ENCODE measurements at places on chromosomes 12 and 14.

DNA sequence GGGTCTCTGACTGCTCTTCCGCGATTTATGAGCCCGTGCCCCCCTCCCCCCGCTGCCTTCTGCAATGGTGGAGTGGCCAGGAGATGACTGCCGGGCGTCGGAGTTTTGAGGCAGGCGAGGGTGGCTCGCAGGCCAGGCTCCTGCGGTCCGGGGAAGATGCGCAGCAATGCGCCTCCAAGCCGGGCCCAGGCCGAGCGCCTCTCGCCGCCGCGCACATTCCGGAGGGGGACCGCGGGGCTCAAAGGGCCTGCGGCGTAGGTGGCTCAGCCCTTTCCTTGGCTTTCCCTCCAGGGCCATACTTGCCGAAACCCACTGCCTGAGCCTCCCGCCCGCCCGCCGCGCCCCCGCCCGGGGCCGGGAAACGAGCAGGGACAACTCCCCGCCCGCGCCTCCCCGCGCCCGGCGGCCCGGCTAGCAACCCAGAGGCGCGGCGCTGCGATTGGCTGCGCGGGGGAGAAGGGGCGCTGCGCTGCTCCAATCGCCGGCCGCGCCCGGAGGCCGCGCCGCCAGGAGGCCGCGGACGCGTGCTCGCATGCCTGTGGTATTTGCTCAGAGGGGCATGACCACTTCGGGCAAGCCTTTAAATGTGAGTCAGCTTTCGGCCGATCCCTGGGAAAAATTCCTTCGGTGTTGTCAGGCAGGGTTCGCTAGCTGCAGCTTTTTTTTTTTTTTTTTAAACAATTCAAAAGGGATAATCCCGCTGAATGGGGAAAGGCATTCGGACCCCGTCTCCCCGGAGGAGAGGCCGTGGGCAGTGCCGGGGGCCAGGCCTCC, 157.9 kb upstream of the PARP11 start:
- peak; percentile 72 for DNase-seq

GRCh38 chr12:71158361-71158882, 623 bp upstream of the TSPAN8 start:
- no peak for DNase-seq

GRCh38 chr14:22105006-22105623, 431.5 kb upstream of the OR4E1 start:
- no peak for DNase-seq

DNA sequence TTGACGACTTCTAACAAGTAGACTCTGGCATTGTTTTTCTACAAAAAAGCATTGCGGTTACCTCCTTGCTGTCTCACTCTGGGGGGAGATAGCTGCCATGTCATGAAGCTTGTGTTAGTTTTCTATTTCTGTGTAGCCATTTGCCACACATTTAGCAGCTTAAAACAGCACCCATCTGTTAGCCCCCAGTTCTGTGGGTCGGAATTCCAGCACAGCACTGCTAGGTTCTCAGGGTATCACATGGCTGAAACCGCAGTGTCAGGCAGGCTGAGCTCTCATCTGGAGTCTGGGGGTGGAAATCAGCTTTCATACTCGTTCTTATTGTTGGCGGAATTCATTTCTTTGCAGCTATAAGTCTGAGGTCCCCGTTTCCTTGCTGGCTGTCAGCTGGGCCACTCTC, 19.9 kb upstream of the STXBP6 start:
- DNase-seq = no peak

- no peak for DNase-seq
Measured at GRCh38 chr14:68266998-68267397, 447.4 kb downstream of the RAD51B start.

DNA sequence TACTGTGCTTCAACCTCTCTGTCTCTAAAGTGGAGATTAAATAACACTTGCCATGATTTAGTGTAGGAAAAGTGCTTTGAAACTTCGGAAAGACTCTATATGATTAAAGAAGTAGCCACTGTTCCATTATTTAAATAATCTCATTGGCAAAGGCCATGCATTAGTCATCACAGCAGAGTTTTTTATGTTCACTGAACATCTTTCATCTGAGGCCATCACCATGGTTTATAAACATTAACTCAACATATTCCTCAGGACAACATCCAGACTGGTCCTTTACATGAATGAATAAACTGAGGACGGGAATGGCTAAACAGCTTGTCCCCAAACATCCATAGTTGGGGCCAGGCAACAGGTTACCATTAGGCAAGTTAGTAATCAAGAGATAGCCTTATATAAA, 124.6 kb upstream of the FRMD6 start:
- no peak for DNase-seq

- DNase-seq = no peak
Measured at GRCh38 chr14:50947446-50947845, 3.2 kb upstream of the PYGL start.

DNA sequence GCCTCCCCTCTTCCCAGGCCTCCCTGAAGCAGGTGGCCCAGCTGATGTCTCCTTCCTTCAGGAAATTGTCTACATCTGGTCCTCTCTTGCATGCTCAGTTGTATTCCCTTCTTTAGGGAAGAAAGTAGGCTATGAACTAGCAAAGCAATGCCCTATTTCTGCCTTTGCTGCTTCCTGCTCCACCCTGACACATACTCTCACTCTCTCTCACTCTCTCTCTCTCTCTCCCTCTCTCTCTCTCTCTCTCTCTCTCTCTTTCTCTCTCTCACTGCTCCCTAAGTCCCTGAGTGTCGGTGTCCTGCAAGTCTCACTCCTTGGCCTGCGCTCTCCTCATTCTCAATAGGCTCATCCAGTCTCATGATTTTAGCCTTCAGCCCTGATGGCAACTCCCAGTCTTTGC, 19.4 kb upstream of the PARP11 start:
- no peak for DNase-seq

GRCh38 chr12:67916266-67916970, 72.8 kb upstream of the IFNG-AS1 start:
- DNase-seq = no peak

GRCh38 chr14:91375720-91376452, 41.7 kb downstream of the CCDC88C start:
- DNase-seq = no peak

DNA sequence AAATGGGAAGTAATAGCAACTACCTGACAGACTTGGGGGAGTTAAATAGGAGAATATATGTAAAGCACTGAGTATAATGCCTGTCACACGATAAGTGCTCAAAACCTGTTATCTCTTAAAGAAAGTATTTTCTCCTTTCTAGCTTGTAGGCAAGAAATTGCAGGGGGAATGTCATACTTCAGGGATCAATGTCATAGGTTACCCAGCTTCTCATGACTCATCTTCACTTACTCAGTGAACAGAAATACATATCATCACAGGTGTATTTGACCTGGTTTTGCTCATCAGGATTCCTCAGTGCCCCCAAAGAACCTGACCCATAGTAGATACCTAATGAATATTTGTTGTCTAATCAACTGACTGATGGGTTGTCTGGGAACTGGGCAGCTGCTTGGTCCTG, 285.0 kb upstream of the ATP2B1 start:
- no peak for DNase-seq

GRCh38 chr14:68663385-68664076, 129.3 kb downstream of the ZFP36L1 start:
- DNase-seq = peak; percentile 50

GRCh38 chr14:91252871-91253794, 8.6 kb upstream of the GPR68 start:
- DNase-seq = no peak

DNA sequence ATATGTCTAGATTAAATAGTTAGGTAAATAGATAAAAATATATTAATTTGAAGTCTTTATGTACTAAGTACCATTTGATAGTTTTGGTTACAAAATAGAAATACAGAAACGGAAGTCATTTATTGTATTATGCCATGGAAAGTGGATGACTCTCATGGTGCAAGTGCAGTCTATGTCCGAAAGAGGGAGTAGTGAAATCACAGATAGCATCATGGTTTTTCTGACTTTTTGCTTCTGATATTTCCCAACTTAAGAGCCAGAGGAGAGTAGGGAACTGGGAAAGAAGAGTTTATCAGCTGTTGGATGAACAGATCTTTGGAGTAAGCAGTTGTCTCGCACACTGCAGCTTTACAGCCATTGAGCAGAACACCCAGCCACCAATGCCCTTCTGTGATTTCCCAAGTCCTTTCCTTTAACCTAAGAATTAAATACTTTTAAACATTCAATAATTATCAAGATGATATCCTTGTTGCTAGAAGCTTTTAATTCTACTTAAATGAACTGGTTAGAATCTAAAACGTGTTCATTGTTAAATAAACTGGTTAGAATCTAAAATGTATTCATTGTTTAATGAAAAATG, 18.4 kb upstream of the SRGAP1 start:
- DNase-seq = no peak

DNA sequence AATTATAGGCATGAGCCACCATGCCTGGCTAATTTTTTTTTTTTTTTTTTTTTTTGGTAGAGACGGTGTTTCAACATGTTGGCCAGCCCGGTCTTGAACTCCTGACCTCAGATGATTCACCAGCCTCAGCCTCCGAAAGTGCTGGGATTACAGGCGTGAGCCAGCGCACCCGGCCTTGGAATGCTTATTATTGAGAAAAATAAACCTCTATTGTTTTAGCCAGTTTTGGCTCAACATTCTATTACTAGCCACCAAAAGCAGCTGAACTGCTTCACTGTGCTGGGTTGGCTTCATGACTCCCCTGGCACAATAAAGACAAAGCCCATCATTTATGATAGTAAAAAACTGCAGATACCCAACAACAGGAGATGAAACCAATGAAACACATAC, 93.5 kb upstream of the CEP83 start:
- DNase-seq = no peak

GRCh38 chr12:111330800-111331752, 37.8 kb downstream of the PHETA1 start:
- no peak for DNase-seq

- no peak for DNase-seq
Measured at GRCh38 chr12:131574395-131574771, 136.5 kb upstream of the SFSWAP start.

DNA sequence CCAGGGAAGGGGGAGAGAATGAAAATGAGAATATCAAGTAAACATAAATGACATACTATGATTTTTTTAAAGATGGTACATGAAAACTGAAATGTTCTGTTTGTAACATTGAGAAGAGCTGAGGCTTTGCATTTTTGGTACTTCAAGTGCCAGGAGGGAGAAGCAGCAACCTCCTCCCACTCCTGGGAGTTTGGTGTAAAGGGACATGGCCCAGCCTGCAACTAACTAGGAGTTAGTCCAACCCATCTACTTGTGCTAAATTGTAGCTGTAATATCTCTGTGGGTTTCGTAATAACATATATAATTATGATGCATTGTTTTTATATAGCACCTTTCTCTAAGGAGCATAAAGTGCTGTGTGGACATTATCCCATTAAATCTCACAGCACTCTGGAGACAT, 517.5 kb downstream of the NELL2 start:
- no peak for DNase-seq

- no peak for DNase-seq
Measured at GRCh38 chr12:3123729-3124128, 46.5 kb downstream of the TSPAN9 start.

- no peak for DNase-seq
Measured at GRCh38 chr14:103140316-103141109, 17.3 kb downstream of the TNFAIP2 start.

DNA sequence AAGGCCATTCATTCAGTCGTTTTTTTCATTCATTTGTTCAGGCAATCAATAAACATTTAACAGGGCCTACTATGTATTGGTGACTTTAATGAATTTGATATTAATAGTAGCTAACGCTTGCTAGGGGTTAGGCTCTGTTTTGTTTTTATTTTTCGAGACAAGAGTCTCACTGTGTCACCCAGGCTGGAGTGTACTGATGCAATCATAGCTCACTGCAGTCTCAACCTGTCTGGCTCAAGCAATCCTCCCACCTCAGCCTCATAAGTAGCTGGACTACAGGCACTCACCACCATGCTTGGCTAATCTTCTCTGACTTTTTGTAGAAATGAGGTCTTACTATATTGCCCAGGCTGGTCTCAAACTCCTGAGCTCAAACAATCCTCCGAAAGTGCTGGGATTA, 25.6 kb upstream of the MED13L start:
- no peak for DNase-seq

DNA sequence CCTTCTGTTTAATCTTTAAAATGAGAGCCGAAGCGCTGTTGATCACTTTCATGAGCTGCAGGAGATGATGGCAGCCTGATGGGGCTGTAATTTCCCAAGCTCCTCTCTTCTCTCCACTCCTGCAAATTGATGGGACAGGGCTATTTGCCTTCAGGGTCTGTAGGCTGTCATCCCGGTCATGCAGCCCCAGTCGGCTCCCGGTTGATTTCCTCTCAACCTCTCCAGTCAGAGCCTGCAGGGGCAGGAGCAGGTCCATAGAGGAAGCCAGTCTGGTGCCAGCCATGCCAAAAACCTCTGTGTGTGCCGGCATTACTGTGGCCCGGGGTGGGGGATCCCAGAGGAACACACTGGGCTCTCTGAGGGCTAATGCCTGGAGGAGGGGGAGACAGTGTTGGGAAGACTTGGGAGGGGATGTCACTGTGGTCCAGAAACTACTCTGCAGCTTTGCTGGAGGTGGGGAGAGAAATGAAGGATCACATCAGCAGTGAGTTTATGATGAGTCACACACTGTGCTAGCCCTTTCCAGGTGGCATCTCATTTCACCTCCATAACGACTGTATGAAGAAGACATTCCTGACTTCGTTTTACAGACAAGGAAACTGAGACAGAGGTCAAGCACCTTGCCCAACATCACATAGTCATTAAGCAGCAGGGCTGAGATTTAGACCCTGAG, 46.5 kb upstream of the PRIMA1 start:
- no peak for DNase-seq

DNA sequence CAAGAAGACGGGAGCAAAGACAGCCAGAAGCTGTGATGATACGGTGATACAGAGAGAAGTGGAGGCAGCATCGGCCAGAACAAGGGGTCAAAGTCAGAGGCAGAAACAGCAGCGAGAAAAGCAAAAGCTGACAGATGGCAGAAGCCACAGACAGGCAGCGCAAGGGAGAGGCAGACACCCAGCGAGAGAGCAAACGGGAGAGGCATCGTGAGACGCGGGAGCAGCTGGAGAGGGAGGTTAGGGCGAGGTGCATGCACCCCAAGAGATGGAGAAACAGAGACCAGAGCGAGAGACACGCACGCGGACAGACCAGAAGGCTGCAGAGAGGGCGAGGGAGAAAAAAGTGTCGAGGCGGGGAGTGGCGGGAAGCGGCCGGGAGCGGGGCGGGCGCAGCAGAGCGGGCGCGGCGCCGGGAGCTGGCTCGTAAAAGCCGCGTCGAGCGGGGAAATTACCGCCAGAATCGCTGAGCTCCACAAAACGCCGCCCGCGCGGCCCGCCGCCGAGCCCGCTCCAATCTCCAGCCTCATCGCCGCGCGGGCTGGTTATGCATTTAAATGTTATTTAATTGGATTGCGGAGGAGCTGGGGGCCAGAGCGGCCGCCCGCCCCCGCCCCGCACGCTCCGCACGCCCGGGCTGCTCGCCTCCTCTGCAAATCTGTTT, 15.6 kb downstream of the SMUG1 start:
- DNase-seq = no peak

DNA sequence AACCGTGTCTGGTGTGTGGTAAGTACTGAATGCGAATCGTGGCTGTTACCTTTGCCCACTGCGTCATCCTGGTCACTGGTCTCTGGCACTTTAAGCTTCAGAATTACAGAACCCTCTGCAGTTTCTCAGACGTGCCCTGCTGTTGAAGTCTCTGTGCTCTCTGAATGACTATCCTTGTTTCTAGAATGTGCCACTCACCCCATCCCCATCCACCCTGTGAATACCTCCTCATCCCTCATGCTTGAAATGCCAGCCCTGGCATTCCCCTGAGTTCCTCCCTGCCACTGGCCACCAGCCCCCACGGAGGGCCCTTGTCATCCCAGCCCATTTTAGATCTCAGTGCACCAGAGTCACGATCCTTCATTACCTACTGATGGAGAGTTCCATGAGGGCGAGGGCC, 21.3 kb downstream of the TPCN1 start:
- no peak for DNase-seq
